ENCODE measurements at places on chromosomes 1 and 21.

DNA sequence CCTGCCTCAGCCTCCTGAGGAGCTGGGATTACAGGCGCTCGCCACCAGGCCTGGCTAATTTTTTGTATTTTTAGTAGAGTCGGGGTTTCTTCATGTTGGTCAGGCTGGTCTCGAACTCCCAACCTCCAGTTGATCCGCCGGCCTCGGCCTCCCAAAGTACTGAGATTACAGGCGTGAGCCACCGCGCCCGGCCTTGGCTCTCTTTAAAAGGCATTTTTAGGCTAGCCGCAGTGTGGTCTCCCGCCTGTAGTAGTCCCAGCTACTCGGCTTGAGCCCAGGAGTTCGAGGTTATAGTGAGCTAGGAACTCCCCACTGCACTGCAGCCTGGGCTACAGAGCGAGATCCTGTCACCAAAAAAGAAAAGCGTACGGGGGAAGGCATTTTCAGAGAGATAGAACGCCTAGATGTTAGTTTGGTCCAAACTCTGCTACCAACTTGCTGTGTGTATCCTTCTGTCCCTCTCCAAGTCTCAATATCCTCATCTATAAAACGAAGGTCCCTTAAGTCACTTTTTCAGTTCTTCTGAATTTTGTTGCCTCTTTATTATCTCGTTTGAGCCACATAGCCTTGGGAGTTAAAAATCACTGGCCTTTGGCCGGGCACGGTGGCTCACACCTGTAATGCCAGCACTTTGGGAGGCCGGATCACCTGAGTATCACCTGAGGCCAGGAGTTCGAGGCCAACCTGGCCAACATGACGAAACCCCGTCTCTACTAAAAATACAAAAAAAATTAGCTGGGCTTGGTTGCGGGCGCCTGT, 734 bp downstream of the MED18 start:
- peak; percentile 9 for DNase-seq

- DNase-seq = no peak
These were observed 1817.4 kb downstream of the MRPL39 start for GRCh38 chr21:23789864-23790263.

- no peak for DNase-seq
These were observed 41.6 kb upstream of the EDN2 start for GRCh38 chr1:41525891-41526587.

DNA sequence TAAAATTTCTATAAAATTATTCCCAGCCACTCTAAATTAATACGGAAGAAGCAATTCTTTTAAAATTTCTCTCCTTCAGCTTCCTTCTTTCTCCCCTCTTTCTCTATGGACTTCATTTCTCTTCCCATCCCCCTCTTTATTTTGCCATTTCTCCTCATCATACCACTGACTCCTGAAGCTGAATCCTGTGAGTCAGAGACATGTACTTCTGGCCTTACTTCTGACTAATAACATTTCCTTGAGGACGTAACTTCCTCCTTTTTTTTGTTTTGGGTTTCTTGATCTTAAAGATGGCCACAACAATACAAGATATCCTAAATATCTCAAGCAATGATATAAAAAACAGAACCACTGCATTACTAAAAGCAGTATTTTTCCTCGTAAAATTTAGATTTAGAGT, 63.6 kb upstream of the DENND1B start:
- peak; percentile 76 for DNase-seq

- DNase-seq = no peak
These were observed 17.2 kb downstream of the VCAM1 start for GRCh38 chr1:100736746-100737145.

DNA sequence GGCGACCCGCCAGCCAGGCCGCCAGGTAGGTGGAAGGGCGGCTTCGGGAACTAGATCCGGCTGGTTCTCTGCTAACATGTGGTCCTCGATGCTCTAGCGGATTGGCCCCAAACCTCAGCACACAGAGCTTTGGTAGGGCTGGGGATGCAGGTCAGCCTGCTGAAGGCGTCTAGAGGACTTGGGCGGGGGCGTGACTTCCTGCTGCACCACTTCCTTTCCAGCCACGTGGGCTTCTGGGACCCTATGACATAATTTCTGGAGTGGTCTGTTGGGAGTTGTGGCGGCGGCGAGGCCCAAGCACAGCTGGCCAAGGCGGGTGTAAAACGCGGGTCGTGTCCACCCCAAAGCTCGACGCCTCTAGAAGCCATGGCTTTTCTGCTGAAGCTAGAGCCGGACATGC, 124.5 kb downstream of the ATF6 start:
- no peak for DNase-seq

DNA sequence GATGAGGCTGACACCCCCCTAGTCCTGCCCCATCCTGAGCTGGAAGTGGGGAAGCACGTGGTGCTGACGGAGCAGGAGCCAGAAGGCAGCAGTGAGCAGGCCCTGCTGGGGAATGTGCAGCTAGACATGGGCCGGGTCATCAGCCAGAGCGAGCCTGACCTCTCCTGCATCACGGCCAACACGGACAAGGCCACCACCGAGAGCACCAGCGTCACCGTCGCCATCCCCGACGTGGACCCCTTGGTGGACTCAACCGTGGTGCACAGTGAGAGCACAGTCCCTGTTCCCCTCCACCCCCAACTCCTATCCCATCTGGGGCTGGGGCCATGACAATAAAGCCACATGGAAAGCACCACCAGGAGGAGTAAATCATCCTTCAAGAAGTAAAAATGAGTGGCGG, 250.2 kb downstream of the CACNA1E start:
- DNase-seq = no peak

DNA sequence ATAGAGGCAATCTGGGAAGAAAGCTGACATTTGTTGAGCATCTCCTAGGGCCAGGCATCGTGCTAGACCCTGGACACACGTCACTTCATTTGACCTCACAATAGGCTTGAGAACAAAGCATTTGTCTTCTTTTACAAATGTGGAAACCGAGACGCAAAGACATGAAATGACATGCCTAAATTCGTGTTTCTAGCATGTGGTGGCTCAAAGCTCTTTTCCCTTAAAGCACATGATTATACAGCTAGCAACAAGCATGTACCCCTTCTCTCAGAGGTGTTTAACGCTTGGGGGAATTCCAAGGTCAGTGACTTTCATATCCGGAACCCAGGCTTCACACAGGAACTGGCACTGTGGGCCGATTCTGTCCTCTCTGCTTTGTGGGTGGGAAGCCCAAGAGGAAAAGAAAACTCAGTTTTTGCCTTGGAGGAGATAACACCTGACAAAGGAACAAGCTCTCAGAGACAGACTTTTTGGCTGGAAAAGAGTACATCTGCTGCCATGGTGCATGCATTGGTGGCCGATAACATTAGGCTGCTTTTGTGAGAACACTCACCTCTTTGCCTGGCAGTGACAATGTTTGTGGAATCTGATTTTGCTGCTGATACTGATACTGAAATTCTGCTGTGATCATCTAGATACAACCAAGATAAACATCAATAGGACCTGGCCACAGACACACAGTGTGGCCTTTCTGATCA, 15.4 kb upstream of the CD2 start:
- DNase-seq = no peak

DNA sequence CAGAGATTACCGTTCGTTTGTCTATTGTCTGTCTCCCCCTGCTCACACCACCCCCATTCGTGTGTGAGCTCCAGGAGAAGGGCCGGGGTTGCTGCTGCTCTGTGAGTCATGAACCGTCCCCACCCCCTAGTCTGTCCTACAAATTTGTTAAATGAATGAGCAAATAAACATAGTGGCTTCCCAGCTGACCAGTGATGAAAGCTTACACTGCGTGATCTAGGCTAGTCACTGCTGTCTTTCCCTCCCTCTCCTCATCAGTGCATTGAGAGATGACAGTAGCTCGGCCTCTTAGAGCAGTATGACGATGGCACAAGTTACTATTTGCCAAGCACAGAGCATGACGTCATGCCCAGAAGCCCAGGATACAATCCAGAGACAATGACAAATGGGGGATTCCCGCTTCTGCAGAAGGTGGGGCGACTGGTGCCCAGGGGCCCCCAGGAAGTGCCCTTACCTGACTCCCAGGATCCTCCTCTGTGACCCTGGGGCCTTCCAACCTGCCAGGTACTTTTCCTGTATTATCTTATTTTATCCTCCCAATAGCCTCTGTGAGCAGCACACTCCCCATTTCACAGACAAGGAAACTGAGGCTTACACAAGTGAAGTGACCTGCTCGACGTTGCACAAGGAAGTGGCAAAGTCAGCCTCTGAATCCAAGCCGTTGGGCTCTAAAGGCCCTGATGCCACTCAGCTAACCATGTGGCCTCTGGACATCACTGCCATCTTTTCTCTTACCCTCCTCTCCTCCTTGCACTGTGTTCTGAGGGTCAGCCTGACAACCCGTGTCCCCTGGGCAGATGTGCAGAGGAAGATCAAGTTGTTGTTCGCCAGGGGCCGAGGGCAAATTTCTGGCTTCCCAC, 8.6 kb upstream of the EPHA2 start:
- peak; percentile 94 for DNase-seq

DNA sequence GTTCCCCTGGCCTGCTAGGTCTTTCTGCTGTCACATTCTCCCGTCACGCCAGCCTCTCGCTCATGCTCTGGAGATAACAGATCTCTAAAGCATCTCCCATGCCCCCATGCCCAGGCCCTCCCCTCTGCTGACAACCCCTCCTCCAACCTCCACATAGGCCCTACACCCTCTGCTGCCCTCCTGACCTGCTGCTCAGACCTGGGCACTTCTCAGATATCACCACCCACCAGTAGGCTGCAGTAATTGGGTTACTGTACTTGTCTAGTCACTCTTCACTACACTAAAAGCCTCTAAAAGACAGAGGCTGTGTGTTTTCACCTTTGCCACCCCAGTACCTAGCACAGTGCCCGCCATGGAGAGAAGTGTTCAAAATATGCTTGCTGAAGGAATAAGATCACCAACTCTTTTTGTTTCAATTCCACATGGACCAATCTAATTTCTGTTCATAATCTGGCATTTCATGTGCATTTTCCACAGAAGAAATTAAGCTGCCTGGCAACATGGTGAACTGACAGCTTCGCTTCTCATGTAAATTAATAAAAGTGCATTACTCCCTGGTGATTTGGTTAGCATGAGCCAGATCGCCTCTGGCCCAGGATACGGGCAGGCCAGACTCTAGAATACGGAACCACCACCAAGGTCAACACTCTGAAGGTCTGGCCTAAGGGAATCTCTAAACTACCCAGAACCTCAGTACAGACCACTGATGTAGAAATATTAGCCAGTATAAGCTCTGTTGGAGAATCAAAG, 20.7 kb downstream of the LBR start:
- DNase-seq = no peak

DNA sequence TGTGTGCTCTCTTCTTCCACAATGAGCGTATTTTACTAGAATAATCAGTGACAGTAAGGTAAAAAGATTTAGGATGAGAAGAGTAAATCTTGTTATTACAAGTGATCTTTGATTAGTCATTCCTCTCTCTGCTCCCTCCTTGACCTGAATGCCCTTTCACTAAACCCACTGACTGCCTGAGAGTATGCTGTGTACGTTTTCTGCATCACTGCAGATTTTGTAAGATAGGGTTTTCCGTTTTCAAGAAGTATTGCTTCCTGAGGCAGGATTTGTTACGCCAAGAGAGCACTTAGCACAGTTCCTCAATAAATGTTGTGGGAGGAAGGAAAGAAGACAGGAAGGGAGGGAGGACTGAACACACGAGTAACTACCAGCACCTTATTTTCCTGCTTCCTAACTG, 7.7 kb upstream of the LAMB3 start:
- no peak for DNase-seq

GRCh38 chr1:91621907-91622306, 121.3 kb downstream of the CDC7 start:
- no peak for DNase-seq

- DNase-seq = peak; percentile 26
These were observed 216.4 kb downstream of the VAV3 start for GRCh38 chr1:107748531-107748930.

DNA sequence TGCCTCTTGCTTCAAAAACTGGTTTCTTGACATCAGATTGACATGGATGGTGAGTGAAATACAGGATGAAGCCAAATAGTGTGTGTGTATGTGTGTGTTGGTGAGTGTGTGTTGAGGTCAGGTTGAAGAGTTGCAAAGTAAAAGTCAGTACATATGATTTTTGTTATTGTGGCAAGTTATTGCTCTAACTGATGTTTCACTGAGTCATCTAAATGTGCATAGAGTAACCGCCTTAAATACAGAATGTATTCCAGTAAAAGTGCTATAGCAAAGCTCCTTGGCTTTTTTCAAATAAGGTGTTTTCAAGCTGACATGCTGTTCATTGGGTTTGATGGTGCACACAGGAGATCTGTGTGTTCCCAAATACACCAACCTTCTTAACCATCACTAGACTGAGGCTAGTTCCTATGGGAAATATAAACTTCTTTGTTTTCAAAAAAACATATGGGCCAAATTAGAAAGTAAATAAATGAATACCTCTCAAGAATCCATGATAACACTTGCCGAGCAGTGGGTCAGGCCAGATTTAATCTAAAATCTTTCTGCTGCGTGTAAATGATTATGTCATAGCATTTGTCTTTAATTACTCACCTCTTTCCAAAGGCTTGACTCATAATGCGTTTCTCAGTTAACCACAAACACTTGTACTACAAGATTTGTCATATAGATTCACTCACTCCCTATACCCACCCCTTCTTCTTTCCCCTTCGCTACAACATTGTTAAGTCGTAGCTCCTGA, 151.1 kb downstream of the LYPLAL1 start:
- peak; percentile 77 for DNase-seq

DNA sequence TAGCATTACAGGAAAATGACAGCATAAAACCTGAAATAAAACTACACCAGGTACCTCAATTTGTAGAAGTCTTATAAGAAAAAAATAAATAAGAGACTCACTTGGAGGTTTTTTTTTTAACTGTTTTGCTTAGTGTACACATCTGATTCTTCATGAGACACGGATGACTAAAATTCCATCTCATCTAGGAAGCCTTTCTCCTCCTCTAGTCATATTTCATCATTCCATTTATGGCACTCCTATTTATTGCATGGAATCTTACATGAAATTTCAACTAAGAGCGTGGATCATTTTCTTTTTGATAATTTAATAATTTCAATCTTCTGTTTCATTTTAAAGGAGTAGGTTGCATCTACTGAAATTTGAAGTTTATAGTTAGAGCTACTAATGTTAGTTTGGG, 1.6 kb upstream of the PTGS2 start:
- peak; percentile 37 for DNase-seq

DNA sequence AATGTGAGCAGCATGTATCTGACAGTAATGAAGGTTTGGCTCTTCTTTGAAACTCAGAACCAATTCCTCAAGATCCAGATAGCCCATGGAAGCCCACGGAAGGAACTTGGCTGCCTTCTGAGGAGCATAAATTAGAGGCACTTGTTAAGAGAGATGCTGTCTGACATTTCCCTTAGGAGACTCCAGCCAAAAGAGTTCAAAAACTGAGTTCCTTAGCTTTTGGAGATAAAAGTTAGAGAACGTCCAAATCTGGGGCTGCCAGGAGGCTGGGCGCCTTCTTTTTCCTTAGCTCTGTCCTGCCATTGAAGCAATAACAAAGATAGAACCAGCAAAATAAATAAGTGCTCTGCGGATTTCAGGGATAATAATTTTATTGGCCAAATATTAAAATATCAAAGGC, 439.6 kb upstream of the USP24 start:
- DNase-seq = no peak

GRCh38 chr1:70836456-70836855, 211.2 kb downstream of the PTGER3 start:
- DNase-seq = no peak
